ENCODE measurements at places on chromosomes 3 and 15.

- no peak for DNase-seq
Measured at GRCh38 chr3:102206511-102207031, 228.2 kb upstream of the ZPLD1 start.

DNA sequence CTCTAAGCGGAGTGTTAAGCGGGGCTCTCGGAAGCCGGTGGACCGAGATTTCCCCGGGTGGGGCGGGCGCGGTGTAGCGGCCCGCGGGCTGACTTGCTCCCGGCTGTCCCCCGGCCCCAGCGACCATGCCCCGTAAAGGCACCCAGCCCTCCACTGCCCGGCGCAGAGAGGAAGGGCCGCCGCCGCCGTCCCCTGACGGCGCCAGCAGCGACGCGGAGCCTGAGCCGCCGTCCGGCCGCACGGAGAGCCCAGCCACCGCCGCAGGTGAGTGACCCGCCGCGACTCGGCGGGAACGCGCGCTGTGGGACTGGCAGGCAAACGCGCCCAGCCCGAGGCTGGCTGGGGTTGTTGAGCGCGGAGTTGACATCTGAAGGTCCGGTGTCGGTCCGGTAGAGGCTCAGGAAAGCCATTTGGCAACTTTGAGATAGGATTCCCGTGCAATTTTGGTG is 1.3 kb downstream of the SMC4 start:
- peak; percentile 48 for DNase-seq

- DNase-seq = peak; percentile 38
Measured at GRCh38 chr15:55917881-55918296, 75.5 kb downstream of the NEDD4 start.

DNA sequence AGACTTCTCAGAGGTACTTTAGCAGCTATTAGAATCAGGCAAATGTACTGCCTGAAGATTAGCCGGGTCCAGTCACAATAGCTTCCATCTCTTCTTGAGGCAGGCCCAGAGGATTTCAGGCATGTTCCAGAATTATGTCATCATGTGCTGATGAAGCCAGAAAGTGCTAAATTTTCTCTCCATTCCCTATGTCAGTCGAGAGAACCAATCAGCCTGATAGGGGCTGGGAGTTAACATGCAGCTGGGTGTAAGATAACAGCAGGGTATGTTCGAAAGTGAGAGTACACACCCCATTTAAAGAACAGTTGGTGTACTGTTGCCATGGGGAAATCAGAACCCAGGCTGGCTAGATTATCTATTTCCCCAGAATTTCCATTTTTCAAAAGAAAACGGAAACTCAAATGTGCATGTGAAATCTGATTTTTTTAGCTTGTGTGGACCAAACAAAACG is 48.7 kb downstream of the MYH15 start:
- DNase-seq = no peak

GRCh38 chr15:65029736-65030208 is 333 bp upstream of the MTFMT start:
- DNase-seq = no peak

DNA sequence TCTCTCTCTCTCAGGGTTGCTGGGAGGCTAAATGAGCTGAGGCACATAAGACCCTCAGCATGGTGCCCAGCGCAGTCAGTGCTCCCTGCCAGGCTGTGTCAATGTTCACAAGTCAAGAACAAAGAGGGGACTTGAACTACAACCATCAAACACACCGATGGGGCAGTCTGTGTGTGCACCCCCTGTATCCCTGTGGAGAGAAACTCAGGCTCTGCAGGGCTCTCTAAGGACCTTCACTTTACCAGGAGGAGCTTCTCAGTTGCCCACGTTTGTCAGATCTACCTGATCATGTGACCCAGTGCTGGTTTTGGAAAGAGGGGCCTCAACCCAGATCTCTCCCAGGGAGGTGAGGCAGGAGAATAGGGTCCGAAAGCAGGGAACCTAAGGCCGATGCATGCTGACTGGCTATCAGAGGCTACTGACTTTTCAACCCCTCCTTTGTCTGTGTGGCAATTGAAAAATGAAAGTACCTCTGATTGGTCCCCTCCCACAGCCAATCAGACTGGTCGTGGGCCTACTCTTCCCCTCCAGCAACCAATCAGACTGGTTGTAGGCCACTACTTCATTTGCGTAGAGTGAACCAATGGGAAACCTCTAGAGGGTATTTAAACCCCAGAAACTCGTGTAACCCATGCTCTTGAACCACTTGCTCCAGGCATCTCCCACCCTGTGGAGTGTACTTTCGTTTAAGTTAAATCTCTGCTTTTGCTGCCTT is 34.0 kb downstream of the RHCG start:
- no peak for DNase-seq

GRCh38 chr3:73781541-73781940 is 156.8 kb upstream of the PDZRN3 start:
- no peak for DNase-seq

DNA sequence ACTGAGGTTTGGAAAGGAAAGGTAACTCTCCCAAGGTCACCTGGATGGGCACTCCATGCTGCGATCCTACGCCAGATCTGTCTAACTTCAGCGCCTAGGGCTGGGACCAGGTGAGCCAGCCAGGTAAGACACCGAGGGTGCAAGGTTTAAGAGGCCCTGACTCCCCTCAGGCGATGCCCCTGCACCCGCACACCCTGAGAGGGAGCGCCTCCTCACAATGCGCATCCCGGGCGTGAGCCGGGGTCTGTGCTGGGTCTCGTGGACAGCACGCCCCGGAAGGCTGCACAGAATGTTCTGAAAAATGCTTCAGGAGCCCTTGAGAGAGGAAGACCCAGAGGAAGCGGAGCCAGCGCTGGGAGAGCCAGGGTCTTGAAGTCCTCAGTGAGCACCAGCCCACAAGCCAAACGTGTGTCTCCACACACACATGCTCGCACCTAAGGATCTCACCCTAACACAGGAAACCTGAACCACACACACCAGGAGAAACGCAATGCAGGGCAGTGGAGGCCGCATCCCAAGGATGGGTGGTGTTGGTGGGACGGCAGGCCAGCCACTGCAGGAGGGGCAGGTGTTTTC is 142.0 kb downstream of the ADAMTS17 start:
- DNase-seq = no peak

DNA sequence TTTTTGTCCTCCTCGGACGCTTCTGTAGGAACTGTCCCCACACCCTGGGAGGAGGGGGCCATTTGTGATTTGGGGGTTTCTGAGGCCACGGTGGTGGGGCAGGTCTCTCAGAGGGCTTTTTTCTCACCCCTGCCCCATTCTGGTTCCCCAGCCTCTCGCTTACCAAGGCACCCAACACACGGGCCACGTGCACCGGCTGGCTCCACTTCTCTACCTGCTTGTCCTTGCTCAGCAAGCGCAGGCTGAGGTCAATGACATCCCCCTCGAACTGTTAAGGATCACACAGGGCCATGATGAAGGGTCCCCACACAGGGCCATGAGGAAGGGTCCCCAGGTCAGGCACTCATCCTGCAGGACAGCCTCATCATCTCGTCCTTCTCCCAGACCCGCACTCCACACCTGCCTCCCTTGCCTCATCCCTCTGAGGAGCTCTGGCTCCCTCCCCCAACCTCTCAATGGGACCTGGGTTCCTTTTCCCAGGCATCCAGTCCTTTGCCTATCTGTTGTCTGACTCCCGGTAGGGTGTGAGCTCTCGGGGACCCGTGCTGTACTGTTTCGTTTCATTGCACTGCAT is 10.6 kb downstream of the EPB42 start:
- DNase-seq = no peak

- DNase-seq = peak; percentile 55
Measured at GRCh38 chr3:120625159-120625586, 29.0 kb downstream of the NDUFB4 start.

- DNase-seq = no peak
Measured at GRCh38 chr3:193938613-193939012, 197.3 kb upstream of the HES1 start.

GRCh38 chr3:39937874-39938273 is 128.5 kb downstream of the MYRIP start:
- no peak for DNase-seq

- DNase-seq = no peak
Measured at GRCh38 chr3:67712259-67712658, 57.8 kb upstream of the SUCLG2 start.

DNA sequence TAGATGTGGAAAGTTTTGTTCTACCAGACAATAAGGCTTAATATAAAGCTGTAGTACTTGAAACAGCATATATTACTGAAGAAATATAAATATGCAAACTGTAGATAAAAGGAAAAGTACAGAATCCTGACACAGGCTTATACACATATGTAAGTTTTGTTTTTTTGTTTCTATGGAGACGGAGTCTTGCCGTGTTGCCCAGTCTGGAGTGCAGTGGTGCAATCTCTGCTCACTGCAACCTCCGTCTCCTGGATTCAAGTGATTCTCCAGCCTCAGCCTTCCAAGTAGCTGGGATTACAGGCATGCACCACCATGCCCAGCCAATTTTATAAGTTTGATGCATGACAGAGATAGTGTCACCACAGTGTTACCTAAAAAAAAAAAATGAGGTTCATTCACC is 29.1 kb upstream of the ZNF445 start:
- DNase-seq = no peak

- DNase-seq = no peak
Measured at GRCh38 chr3:10238345-10239183, 9.7 kb upstream of the TATDN2 start.

GRCh38 chr15:71279757-71280141 is 164.5 kb downstream of the THSD4 start:
- DNase-seq = no peak

DNA sequence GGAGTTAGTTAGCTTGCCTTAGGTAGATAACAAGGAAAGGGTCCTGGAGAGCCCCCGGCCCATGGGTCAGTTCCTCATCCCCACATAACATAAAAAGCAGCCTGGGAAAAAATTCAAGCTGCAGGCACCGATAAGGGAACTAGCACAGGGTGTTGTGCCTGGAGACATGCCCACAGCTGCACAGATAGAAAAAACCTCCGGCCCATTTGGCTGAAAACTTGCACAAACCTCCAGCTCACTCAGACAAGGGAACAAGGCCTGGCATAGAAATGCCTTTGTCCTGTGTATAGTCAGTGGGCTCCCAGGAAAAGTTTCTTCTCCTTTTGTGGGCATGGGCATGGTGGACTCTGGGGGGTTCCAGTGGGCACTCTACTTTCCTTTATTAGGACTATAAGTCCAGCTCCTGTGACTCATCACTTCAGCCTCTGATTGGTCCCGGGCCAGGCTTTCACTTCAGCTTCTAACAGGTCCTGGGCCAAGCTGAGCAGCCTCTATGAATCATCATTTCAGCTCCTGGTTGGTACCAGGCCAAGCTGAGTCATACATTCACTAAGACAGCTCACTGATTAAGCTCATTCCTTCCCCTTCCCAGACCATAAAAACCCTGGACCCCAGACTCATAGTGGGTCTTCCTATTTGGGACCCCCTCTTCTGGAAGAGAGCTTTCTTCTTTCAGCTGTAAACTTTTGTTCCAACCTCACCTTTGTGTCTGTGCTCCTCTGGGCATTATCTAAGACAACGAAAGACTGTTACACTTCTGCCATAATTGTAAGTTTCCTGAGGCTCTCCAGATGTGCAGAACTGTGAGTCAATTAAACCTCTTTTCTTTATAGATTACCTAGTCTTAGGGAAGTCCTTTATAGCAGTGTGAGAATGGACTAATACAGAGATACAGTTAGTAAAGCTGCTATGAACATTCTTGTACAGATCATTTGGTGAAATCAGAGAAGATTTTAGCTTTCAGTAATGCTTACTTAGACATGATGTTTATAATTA is 348.0 kb upstream of the DPPA4 start:
- DNase-seq = no peak

GRCh38 chr3:107013641-107014040 is 363.6 kb upstream of the CCDC54 start:
- DNase-seq = no peak

DNA sequence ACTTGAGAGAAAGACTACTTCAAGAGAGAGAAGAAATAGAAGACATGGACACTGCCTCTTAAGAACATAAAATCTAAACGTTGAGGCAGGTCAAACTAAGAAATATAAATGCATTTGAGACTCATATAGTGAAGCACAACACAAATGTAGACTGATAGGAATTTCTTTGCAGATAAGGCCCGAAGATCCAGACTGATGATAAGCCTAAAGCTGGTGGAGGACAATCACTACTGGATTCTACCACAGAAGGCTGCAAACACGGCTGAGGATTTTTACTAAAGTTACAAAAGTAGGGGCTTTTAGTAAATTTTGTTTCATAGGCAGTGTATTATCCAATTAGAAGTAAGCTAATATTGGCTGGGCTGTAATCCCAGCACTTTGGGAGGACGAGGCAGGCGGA is 278.3 kb downstream of the RAP2B start:
- DNase-seq = no peak

DNA sequence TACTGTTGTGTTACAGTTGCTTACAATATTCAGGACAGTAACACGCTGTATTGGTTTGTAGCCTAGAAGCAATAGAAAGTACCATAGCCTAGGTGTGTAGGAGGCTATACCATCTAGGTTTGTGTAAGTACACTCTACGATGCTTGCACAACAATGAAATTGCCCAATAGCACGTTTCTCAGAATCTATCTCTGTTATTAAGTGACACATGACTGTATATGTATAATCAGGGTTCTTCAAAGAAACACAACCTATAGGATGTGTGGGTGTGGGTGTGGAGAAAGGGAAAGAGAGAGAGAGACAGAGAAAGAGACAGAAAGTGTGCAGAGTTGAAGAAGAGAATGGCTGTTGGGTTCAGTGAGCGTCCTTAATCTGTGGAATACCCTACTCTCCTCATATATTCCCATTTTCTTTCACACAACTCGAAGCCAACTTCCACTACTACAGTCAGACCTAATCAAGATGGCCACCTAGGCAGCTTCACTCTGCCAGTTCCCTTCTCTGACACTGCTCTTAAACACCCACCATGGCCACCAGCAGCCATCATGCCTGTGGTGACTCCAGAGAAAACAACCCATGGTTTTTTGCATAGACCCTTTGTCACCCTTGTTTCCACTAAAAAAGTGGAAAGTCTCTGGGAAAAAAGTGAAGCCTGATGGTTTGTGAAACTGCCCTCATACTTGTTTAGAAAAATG is 5.8 kb upstream of the PPP4R2 start:
- DNase-seq = no peak

- no peak for DNase-seq
Measured at GRCh38 chr3:191360620-191361019, 30.3 kb upstream of the UTS2B start.

DNA sequence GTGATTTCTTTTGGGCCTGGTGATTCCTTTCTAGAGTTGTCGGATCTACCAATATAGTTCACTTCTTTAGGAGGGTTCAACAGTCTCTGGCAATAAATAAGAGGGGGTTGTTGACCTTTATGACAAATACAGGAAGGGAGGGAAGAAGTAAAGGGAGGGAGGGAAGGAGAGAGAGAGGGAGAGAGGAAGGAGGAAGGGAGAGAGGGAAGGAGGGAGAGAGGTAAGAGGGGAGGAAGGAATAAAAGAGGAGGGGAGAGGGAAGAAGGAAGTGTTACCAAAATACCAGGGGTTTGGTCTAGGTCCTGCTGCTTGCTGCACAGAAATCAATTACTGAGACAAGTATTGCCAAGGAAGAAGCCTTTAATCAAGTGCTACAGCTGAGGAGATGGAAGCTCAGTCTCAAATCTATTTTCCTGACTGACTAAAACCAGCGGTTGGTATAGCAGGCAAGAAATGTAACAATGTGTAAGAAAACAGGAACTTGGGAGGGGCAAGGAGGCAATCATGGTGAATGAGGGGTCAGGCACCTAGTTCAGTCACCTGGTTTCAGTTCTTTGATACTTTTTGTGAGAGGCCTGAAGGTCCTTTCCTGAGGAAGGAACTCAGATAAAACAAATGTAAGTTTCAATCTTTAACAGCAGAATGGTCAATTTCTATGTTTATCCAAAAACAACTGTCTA is 14.1 kb upstream of the TMEM40 start:
- DNase-seq = no peak

GRCh38 chr3:57889807-57890206 is 118.4 kb upstream of the FLNB start:
- no peak for DNase-seq

- no peak for DNase-seq
Measured at GRCh38 chr3:34150992-34151391, 352.6 kb downstream of the PDCD6IP start.
